ENCODE measurements at places on chromosomes 11 and 22.

- DNase-seq = no peak
Measured at GRCh38 chr11:122883646-122883979, 1.1 kb downstream of the JHY start.

DNA sequence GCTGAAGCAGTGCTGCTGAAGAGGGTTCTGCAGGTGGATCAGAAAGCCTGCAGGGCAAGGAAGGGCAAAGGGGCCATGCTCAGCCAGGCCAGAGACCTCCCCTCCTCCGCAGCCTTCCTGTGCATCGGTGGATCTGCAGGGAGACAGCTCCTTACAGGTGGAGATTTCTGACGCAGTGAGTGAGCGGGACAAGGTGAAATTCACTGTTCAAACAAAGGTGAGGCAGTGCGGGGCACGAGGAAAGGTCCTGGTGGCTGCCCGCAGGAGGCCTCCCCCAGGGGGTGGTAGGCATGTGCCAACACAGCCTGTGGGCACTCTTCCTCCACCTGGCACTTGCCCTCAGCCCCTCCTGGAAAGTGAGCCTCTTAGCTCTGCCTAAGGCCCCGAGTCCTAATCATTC lies 8.6 kb downstream of the CFL1 start:
- peak; percentile 49 for DNase-seq

DNA sequence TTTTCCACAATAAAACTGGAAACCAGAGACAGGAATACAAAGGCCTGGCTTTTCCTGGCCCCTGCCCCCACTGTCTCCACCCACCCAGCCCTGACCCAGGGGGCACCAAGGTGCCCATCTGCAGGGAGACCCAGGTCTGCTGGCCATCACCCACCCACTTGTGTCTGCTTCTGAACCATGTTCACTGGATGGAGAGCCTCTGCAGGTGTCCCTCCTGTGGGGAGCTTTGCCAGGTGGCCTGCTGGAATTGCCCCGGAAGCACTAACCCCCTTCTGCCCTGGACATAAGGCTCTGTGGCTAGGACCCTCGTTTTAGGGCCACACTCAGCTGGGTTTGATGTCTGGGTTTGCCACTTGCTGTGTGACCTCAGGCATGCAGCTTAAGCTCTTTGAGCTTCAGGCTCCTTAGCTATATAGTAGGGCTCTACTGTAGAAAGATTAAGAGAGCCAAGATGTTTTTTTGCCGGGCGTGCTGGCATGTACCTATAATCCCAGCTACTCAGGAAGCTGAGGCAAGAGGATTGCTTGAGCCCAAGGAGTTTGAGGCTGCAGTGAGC lies 3.9 kb downstream of the SCARF2 start:
- no peak for DNase-seq

DNA sequence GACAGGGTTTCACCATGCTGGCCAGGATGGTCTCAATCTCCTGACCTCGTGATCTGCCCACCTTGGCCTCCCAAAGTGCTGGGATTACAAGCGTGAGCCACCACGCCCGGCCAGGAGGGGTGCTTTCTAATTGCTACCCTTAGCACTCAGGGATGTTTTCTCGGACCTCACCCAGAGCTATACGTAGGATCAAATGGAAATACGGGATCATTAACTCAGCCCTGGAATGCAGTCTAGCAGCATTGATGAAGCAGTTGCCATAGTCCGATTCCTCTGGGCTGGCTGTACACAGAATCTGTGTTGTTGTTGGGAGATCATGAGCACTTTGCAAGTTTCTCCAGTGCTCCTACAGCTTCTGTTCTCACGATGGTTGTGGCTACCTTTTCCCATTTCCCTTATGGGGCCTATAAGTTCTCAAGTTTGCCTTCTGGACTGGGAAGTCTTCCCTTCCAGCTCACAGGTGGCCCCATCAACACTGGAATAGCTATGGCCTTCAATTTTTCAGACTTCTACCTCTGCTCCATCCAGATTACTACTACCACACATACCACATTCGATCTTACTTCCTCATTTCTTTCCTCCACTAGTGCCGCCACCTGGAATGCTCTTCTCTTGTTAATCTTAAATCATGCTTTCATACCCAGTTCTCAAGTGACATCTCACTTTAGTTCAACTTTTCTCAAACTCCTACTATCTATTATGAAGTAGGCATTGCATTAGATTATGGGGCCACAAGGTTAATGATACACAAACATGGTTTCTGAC lies 16.1 kb upstream of the PCF11 start:
- no peak for DNase-seq

GRCh38 chr22:25130462-25130861 lies 69.2 kb upstream of the CRYBB3 start:
- DNase-seq = no peak

- no peak for DNase-seq
Measured at GRCh38 chr22:29635734-29636357, 32.4 kb downstream of the NF2 start.

GRCh38 chr11:8036002-8036802 lies 44.8 kb upstream of the TUB start:
- no peak for DNase-seq

DNA sequence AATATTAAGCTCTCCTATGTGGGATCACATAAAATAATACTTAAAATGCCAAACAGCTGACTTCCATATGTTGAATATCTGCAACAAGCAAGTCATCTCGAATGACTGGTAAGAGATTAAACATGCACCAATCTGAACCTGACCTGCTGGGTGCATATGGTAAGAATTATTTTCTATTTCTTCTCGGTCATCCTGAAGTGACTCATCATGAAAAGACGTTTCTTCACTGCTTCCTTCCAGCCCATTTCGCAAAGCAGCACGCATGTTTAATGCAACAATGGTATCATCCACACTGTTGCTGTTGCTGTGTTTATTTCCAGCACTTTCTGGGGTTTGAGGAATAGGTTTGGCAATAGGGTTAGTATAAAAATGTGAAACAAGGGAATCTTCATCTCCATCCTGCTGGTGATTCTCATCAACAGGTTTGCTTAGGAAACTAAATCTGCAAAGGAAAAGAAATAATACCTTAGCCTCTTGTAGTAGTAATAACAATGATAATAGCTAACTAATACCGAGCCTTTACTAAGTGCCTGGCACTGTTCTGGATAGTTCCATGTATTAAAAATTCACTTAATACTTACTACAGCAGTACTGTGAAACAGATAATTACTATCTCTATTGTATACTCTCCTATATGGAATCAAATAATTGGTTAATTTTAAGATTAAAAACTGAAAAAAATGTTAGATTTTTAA lies 52.0 kb upstream of the CHRNA10 start:
- DNase-seq = no peak

Data from mesenteric fat pad (tissue), 1 donor.